ENCODE measurements at places on chromosomes 12 and 14. TPM values are rescaled to one million over a fixed set of nuclear protein-coding genes. Genes with fewer than 3 reads are reported as not detected.

- no peak for DNase-seq
- no peaks in the 10 kb centered on the region for H3K36me3 ChIP-seq
- no peaks in the 10 kb centered on the region for H3K4me1 ChIP-seq
- H3K27me3 ChIP-seq, result no peaks in the 10 kb centered on the region
Measured at GRCh38 chr12:25699454-25699853, 146.4 kb upstream of the LMNTD1 start.

DNA sequence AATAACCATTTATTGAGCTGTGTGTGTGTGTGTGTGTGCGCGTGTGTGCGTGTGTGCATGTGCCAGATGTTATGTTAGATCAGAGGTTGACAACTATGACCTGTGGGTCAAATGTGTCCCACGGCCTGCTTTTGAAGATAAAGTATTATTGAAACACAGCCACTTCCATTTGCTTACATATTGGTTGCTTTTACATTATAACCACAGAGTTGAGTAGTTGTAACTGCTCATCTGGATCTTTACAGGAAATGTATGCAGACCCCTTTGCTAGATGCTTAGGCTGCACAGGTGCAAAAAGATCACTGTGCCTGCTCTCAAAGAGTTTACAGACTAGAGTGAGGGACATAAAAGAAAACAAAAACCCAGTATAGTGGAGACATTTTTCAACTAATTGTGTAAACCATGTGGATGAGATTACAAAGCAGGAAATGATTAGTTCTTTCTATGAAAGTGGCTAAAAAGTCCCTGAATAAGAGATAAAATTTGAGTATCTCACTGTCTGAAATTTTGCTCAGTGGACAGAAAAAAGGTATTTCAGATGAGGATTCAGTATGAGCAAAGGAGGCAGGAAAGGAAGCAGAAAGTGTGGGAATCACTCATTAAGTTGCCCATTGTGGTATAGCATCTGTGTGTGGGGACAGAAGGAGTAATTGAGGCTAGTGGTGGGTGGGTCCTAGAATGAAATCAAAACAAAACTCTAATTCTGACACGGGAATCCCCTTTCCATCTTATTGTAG is 188.4 kb downstream of the PAH start:
- no peaks in the 10 kb centered on the region for H3K36me3 ChIP-seq
- H3K27ac ChIP-seq, result no peak overlapping the region
- no peaks in the 10 kb centered on the region for H3K27me3 ChIP-seq
- H3K4me1 ChIP-seq, result no peaks in the 10 kb centered on the region

- H3K4me3 ChIP-seq, result no peak overlapping the region
- H3K27me3 ChIP-seq, result no peaks in the 10 kb centered on the region
- H3K36me3 ChIP-seq, result no peaks in the 10 kb centered on the region
- no peak for DNase-seq
- no peak overlapping the region for H3K27ac ChIP-seq
Measured at GRCh38 chr14:74333909-74334308, 14.4 kb upstream of the VRTN start.

DNA sequence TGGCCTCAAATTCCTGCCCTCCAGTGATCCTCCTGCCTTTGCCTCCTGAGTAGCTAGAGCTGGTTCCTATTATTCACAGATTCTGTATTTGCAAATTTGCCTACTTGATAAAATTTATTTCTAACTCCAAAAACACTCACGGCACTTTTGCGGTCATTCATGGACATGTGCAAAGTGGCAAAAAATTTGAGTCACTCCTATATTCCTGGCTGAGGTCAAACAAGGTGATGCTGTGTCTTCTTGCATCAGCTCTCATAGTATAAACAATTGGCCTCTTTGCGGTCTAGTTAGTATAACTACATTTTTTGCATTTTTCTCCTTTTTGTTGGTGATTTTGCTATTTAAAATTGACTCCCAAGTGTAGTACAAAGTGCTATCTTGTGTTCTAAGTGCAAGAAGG is 24.7 kb downstream of the ATF1 start:
- H3K27me3 ChIP-seq, result no peaks in the 10 kb centered on the region
- H3K27ac ChIP-seq, result no peak overlapping the region
- DNase-seq, result no peak
- peaks cover 3% of the 10 kb centered on the region for H3K36me3 ChIP-seq

- no peak for DNase-seq
- H3K4me1 ChIP-seq, result no peaks in the 10 kb centered on the region
- H3K36me3 ChIP-seq, result peaks cover 72% of the 10 kb centered on the region
- H3K27ac ChIP-seq, result no peak overlapping the region
Measured at GRCh38 chr14:73958591-73958990, 8.5 kb downstream of the COQ6 start.

GRCh38 chr14:85562630-85563029 is 32.7 kb downstream of the FLRT2 start:
- H3K36me3 ChIP-seq, result no peaks in the 10 kb centered on the region
- H3K4me3 ChIP-seq, result no peak overlapping the region
- no peaks in the 10 kb centered on the region for H3K27me3 ChIP-seq
- DNase-seq, result no peak
- no peak overlapping the region for H3K27ac ChIP-seq
- H3K4me1 ChIP-seq, result no peaks in the 10 kb centered on the region

GRCh38 chr12:113770389-113770865 is 195.7 kb downstream of the RBM19 start:
- no peaks in the 10 kb centered on the region for H3K36me3 ChIP-seq
- H3K27me3 ChIP-seq, result no peaks in the 10 kb centered on the region
- no peak overlapping the region for H3K4me3 ChIP-seq
- no peak for DNase-seq

DNA sequence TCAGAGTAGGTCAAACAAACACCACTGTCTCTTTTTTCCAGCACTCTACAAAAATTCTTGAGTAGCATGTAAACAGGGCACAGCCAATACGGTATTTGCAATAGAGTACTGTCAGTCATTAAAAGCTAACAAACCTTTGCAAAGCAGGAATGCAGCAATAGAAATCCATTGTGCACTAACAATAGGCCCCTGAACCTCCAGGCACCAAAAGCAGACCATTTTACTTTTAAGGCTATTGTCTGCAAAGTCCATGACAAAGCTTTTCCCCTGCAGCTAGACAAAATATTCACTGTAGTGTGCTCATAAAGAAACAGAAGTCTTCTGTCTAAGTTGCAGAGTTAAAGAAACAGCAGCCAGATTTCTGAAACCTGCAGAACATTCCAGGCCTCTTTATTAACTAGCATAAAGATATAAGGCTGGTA is 191.9 kb downstream of the SOX5 start:
- no peak overlapping the region for H3K4me3 ChIP-seq
- no peaks in the 10 kb centered on the region for H3K27me3 ChIP-seq
- no peak overlapping the region for H3K27ac ChIP-seq
- no peak for DNase-seq
- no peaks in the 10 kb centered on the region for H3K4me1 ChIP-seq

Gene MAP3K9
- total RNA-seq, result 3.8 TPM

Gene IRAK3
- 9.2 TPM for total RNA-seq

Gene GLT1D1
- total RNA-seq, result 2.6 TPM

GRCh38 chr12:1848745-1849144 is 28.4 kb downstream of the LRTM2 start:
- no peaks in the 10 kb centered on the region for H3K36me3 ChIP-seq
- H3K4me1 ChIP-seq, result no peaks in the 10 kb centered on the region
- no peak overlapping the region for H3K27ac ChIP-seq

DNA sequence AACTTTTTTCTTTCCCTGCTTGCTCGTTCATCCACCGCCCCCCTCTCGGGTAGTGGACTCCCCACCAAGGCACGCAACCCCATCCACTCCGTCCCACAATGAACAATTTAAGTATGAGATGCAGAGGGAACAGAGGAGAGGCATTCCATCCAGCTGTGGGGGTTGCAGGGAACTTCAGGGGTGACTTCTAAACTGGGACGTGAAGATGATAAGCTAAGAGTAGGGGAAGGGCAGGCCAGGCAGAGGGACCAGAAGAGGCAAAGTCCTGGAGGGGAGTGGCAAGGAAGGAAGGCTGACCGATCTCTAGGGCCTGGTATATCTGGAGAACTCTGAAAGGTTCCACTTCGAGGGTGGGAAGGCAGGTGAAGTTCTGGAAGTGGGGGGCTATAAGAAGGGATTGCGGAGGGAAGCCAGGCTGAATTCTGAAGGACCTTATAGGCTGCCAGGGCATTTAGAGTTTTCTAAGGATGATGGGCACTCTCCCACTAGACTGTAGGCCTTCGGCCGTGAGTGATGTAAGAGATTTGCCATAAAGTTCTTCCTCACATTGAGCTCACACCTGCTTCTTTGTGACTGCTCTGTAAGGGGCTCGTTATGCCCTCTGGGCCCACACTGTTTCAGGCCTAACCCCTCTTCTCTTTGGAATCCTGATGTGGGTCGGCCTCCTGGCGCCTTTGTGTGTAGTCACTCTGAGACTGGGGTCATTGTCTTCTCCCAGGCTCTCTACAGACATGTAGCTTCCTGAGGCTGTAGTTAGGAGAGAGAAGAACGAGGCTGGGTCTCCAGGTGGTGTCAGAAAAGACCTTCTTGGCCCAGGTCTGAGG is 12.1 kb downstream of the NFATC4 start:
- no peaks in the 10 kb centered on the region for H3K36me3 ChIP-seq
- no peaks in the 10 kb centered on the region for H3K4me1 ChIP-seq
- H3K27ac ChIP-seq, result no peak overlapping the region
- H3K4me3 ChIP-seq, result no peak overlapping the region
- DNase-seq, result no peak
- no peaks in the 10 kb centered on the region for H3K27me3 ChIP-seq

DNA sequence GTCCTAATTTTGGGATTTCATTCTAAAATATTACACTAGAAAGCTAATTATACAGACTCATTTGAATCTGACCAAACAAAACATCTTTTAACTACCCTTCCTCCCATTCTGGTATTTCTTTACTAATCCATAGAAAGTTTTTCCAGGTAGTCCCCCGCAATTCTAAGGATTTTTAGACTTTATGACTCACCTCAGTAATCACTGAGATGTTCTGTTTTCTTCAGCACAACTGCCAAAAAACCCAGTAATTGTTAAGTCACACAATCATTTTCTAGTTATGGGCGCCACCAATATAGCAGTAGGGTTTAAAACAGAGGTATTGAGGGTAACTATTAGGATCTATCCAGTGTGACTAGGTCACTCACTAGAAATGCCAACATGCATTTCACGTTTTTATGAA is 1.6 kb upstream of the ARID4A start:
- H3K4me3 ChIP-seq, result peak overlapping the region; percentile 79
- DNase-seq, result peak; percentile 14
- peaks cover 29% of the 10 kb centered on the region for H3K36me3 ChIP-seq
- H3K27ac ChIP-seq, result peak overlapping the region; percentile 97
- H3K4me1 ChIP-seq, result peaks cover 11% of the 10 kb centered on the region

GRCh38 chr14:34222867-34223266 is 239.2 kb downstream of the SPTSSA start:
- DNase-seq, result no peak
- no peak overlapping the region for H3K4me3 ChIP-seq
- no peaks in the 10 kb centered on the region for H3K36me3 ChIP-seq
- H3K27me3 ChIP-seq, result peaks cover 1% of the 10 kb centered on the region
- no peak overlapping the region for H3K27ac ChIP-seq

Gene DHH
- total RNA-seq, result 0.80 TPM

Gene KRT6B
- not detected for total RNA-seq

DNA sequence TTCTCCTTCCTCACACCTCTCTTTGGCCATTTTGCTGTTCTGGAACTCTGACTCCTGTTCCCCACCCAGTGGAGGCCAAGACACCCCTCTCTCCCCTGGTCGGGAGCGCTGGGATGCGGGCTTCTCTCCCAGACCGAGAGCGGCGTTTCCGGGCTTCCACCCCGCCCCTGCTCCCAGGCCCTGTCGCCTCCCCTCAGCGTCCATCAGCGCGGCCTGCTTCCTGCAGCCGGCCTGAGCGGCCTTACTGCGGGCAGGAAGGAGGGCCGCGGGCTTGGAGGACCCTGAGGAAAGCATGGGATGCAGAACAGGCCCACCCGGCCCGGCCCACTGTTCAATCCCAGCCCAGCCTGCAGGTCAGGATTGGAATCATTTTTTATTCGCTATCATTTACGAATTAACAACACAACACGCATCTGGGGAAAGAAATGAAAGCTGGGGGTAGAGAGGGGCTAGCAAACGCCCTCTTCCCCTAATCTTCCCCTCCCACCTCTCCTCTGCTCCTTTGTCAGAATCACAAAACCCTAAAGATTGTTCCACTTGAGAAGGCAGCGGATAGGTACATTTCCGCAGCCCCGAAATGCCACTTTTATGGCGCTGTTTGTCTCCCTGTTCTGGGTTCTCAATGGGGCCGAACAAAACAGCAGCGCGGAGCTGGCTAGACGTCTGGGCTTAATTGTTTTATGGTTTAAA is 3.8 kb upstream of the HOXC8 start:
- H3K27me3 ChIP-seq, result peaks cover 87% of the 10 kb centered on the region
- H3K4me1 ChIP-seq, result peaks cover 23% of the 10 kb centered on the region
- no peak for DNase-seq

DNA sequence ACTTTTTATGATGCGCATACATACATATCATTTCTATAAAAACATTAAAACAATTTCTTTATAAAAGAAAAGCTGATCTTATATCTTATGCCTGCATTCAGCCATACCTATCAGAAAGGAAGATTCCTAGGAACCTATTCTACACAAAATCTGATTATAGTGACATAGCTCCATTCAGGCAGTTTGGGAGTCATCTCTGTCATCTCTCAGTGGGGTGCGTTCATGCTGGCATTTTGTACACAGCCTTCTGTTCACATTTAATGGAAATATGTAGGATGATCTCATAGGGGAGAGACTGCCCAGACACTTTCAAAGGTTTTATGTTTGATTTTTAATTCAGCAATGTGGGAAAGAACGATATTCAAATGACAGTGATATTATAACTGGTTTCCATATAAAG is 52.9 kb downstream of the ATL1 start:
- no peaks in the 10 kb centered on the region for H3K27me3 ChIP-seq
- no peaks in the 10 kb centered on the region for H3K36me3 ChIP-seq
- H3K4me1 ChIP-seq, result no peaks in the 10 kb centered on the region
- no peak overlapping the region for H3K27ac ChIP-seq
- DNase-seq, result no peak
- H3K4me3 ChIP-seq, result no peak overlapping the region

- DNase-seq, result no peak
- no peaks in the 10 kb centered on the region for H3K36me3 ChIP-seq
- H3K4me1 ChIP-seq, result no peaks in the 10 kb centered on the region
- H3K27ac ChIP-seq, result no peak overlapping the region
- H3K4me3 ChIP-seq, result no peak overlapping the region
Measured at GRCh38 chr14:36221112-36221511, 44.6 kb upstream of the PTCSC3 start.

DNA sequence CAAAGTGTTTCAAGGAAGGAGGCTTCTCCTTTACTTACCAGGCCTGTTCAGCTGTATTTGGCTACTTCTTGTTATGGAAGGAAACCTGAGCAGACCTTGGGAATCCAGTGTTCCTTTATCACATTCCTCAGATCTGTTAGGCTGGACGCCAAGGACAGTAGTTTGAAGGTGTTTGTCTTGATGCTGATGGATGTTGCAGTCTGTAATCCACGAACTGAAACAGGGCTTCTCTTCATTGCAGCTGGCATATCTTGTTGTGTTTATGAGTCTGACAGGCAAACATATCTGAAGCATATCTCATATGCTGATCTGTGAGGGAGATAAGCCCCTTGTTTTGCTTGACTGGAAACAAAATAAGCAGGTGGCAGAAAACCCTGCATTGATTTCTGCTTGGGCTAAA is 904.3 kb downstream of the NRXN3 start:
- DNase-seq, result no peak
- H3K36me3 ChIP-seq, result no peaks in the 10 kb centered on the region
- no peaks in the 10 kb centered on the region for H3K4me1 ChIP-seq
- H3K27ac ChIP-seq, result no peak overlapping the region
- H3K4me3 ChIP-seq, result no peak overlapping the region

Gene APEX1
- 77.6 TPM for total RNA-seq

GRCh38 chr14:92465353-92466055 is 48.1 kb upstream of the RIN3 start:
- H3K27me3 ChIP-seq, result no peaks in the 10 kb centered on the region
- peaks cover 28% of the 10 kb centered on the region for H3K4me1 ChIP-seq
- no peaks in the 10 kb centered on the region for H3K36me3 ChIP-seq
- no peak overlapping the region for H3K4me3 ChIP-seq
- no peak overlapping the region for H3K27ac ChIP-seq

Data from natural killer cell (primary cell).